NCI-H1417 treated with DMSO at 0.1 percent for 48 hours (cell line): ENCODE measurements at places on chromosomes 5 and 9.

DNA sequence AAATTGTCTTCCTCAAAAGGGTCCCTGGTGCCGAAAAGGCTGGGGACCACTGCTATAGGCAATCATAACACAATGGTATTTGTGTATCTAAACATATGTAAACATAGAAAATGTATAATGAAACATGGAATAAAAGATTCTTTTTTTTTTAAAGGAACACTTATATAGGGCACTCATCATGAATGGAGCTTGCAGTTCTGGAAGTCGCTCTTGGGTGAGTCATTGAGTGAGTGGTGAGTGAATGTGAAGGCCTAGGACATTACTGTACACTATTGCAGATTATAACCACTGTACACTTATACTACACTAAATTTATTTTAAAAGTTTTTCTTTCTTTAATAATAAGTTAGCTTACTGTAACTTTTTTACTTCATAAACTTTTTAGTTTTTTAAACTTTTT, 176.4 kb downstream of the ARRDC3 start:
- no peak for DNase-seq

GRCh38 chr5:168969326-168969886, 331.5 kb downstream of the SLIT3 start:
- no peak for DNase-seq

DNA sequence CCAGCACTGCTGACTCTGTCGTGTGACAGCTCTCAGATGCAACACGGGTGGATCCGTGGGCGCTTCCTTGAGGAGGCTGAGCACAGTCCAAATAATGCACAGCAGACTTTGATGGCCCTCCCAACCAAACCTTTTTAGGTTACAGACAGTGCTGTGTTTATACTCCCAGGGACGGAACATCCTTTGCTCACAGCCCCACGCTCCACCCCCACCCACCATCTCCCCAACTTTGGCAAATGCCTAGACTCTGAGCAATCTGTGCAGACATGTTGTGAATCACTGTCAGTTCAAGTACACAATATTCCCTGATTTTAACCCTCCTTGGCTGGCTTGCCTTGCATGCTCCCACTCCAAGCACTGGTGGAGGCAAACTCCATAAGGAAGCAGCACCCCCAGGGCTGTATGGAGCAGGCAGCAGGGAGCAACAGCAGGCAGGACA, 324.6 kb downstream of the MLLT3 start:
- no peak for DNase-seq

- DNase-seq: no peak
Measured at GRCh38 chr9:123757960-123758359, 172.0 kb downstream of the DENND1A start.

DNA sequence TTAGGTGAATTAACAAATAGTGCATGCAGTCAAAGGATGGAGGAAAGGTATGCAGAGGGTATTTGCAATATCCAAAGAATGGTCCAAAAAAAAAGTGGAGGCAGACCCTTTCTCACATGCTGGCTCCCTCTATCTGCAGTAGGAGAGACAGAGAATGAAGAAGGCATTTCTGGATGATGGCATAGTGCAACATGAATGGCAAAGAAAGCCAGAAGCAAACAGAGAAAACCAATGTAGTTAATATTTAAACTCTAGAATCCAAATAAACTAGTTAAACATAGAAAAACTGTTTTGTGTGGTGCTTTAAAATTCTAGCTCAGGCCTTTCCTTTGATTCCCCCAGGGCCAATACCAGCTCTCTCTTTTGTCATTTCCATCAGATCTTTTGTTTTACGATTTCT, 403.1 kb upstream of the WWC1 start:
- no peak for DNase-seq

- DNase-seq: no peak
Measured at GRCh38 chr5:129003232-129003631, 37.9 kb downstream of the SLC27A6 start.

DNA sequence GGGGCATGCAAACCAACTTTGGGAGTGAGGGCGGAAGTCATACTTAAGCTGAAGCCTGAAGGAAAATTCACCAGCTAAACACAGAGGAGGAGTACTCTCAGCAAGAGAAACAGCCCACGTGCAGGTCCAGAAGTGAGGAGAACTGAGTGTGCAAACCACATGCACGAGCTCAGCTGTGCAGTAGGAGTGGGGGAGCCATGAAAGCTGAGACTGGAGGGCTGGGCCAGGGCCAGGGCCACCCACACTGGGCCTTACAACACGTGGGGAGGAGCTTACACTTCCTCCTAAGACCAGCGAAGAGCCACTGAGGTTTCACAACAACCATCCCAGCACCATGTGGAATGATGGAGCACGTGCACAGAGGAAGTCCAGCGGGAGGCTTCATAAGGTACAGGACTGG, 9.3 kb upstream of the WWC1 start:
- DNase-seq: no peak

- DNase-seq: no peak
Measured at GRCh38 chr9:93183663-93184431, at the start of gene WNK2. WNK2 (plus strand) TSS chr9:93184139; CDS start chr9:93184930, 791 bp downstream.

DNA sequence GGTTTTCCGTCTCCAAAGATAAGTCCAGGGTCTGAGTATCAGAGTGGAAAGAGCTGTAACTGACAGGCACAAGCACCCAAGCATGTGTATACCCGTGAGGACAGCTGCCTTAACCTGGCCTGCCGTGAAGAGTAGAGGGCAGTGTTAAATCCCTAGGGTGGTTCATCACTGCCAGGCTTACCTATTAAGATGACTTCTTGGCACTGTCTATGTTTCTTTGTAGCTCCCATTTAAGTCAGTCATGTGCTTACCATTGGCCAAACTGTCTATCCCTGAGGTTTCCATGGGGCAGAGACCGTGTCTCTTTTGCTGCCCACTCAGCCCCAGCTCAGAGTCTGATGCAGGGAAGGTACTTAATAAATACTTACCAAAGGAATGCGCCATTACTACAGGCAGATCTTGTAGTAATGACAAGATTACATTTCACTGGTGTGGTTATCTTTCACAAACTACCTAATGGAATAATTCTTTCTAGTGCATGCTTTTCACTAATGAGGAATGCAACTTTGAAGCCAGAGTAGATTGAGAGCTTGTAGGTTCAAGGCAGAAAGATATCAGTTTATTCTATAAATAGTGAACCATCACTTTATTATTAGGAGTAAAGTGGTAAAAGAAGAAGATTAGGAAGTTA, 64.2 kb downstream of the SNX24 start:
- no peak for DNase-seq

DNA sequence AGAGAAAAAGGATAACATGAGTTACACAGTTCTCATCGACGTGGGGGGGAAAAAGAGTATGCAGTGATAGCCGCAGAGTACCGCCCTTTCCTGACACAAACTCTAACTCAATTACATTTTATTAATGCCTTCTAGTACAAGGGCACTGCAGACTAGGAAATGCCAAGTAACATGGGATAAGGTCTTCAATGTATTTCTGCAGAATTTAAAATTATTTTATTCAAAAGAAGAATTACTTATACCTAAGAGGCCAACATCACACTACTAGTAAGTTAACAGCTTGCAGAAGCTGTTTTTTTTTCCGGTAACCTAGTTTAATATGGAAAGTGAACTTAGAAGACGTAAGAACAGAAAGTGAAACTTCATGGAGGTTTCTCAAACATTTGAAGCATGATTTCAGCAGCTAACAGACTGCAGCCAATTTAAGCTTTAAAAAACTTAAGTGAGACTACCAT, 3.9 kb downstream of the SETX start:
- no peak for DNase-seq

- no peak for DNase-seq
Measured at GRCh38 chr9:75087289-75087823, 599 bp downstream of the NMRK1 start.

- no peak for DNase-seq
Measured at GRCh38 chr9:75612205-75612604, 278.3 kb upstream of the PCSK5 start.

GRCh38 chr9:129798973-129799372, 4.0 kb upstream of the TOR1B start:
- DNase-seq: no peak

GRCh38 chr9:12705738-12706391, 12.7 kb downstream of the TYRP1 start:
- no peak for DNase-seq

DNA sequence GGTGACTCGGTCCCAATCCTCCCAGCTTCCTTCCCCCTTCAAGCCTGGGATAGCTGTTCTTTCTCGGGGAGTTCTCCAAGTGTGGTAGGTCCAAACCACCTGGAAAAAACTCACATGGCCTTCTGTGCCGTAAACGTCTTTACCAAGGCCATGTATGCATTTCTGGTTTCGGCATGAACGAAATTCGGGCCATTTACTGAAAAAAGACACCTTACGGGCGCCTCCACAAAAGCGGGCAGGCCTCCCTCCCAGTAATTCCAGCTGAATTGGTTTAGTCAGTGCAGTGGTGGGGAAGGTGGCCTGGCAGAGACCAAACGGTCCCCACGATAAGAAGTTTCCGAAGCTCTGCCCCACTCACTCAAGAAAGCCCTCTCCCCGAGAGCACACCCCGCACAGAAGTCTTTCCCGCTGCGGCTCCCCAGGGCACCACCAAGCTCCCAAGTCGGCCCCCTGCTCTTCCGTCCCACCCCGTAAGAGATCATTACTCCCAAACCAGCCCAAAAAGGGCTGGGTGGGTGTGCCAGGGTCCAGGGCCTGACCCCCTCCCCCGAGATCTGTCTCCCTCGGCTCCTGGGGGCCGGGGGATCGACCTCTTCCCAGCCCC, 86.3 kb upstream of the MELK start:
- no peak for DNase-seq

DNA sequence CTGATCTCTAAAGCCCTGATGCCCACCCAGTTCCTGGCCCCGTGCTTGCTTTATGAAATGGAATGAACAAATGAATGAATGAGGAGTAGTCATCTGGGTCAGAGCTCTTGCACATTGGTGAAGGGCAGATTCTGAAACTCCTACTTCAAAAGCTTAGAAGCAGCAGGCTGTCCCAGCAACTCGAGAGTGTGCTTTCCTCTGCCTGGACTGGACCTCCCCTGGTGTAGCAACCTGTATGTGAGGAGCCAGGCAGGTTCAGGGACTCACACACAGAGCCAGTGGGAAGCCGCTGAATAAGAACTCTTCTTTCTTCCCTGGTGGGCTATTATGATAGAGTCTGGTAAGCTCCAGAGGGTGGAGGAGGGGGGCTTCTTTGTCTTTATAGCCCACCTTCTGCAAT, 396.4 kb downstream of the CDK5RAP2 start:
- no peak for DNase-seq

DNA sequence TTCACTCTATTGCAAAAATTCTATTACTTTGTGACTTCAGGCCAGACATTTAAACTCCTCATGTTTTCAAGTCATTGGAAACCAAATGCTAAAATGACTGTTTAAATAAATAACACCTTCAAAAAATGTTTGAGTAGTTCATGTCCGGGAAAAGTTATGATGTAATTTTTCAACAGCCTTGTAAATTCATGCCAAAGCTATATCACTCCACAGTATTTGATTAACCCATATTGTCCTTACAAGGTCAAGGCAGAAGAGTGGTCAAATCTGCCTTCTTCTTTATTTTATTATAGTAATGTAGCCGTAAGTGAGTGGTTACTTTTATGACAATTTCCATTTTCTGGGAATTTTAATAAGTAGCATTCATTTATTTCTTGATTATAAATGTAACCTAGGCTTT, 72.8 kb downstream of the ADCY2 start:
- no peak for DNase-seq

DNA sequence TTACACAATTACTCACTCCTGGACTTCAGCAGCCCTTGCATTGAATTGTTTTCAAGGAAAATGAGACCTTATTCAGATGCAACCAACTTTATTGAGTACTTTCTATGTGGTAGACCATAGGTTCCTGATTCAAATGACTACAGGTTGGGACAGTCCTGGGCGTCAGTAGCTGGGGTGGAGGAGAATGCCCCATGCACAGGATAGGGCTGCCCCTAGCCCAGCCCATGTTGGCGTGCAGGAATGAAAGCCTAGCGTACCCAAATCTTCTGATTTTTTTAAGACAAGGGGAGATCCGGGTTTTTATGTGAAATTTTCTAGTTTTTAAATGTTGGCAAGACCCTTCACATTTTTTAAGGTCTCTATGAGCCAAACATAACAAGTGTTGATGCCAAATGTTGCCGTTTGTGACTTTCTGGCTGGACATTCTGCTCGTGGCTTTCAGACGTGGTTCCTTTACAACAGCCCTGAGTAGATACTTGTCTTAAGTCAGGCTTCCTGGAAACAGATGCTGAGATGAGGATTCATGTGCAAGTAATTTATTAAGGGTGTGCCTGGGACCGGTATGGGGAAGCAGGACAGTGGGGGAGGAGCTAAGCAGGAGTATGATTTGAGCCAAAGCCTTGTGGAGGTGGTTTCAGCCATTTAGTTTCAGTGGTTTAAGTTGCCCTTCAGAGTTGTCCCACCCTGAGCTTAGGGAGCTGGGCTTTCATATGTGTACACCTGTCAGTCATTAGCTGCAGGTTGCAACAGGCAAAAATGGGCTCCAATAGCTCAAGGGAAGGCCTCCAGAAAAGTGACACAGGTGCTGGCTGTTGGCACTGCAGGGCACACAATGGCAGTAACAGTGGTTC, 154.1 kb downstream of the NTRK2 start:
- DNase-seq: no peak

GRCh38 chr5:97167435-97167834, 15.6 kb downstream of the RIOK2 start:
- DNase-seq: no peak

DNA sequence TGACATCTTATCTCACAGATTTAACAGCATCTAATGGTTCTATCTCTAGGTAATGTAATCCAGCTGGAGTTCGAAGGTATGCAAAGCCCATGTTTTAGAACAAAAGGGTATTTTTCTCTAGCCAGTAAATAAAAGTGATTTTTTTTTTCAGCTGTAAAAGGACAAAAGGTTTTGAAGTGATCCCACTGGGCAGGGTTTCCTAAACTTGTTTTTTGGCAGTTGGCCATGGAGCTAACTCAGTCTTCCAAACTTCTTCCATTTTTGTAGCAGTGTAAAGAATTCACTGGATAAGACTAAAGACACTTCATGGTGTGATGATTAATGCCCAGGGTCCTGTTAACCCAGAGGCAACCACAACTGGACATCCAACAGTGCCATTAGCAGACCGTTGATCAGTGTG, 63.8 kb downstream of the TMEM252 start:
- DNase-seq: no peak

DNA sequence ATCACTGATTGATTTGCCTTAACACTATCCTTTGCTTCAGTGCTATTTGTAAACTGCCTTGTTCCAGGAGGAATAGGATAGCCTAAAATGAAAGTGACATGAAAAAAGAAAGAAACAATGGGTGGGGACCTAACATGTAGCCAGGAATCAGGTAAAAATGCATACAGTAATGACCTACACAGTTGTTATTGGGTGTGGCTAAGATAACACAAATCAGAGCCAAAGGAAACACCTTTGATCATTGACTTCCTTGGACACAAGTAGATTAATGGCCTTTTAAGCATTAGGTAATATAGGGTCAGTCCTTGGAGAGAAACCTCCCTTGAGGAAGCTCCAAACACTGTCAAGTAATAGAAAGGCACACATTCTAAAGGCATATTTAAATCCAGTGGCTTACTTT, 220.4 kb downstream of the TRPM3 start:
- DNase-seq: no peak

DNA sequence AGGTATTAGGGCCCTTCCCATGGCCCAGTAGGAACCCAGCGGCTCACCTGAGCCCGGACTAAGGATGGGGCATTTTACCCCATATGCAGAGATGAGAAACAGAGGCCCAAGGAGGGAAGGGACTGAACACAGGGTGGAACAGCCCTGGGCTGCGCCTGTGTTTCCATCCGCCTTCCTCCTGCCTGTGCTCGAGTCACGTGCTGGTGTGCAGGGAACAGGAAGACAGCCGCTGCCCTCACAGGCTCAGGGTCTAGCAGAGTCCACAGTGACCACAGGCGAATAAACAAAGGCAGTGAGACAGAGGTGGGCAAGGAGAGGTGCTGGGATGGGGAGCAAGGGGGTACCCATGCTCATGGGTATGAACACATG, 129.4 kb downstream of the C9orf50 start:
- no peak for DNase-seq
